ENCODE measurements at places on chromosomes 2 and 18. TPM values are rescaled to one million over a fixed set of nuclear protein-coding genes. Genes with fewer than 3 reads are reported as not detected.

The HOXD10 gene
- total RNA-seq = 35.4 TPM

- no peaks in the 10 kb centered on the region for H3K4me1 ChIP-seq
- no peak for DNase-seq
- no peaks in the 10 kb centered on the region for H3K27me3 ChIP-seq
- no peaks in the 10 kb centered on the region for H3K36me3 ChIP-seq
These were observed 97.4 kb downstream of the DIS3L2 start for GRCh38 chr2:232058931-232059330.

GRCh38 chr2:181223234-181223633 is 234.0 kb upstream of the ITGA4 start:
- H3K27me3 ChIP-seq = no peaks in the 10 kb centered on the region
- no peaks in the 10 kb centered on the region for H3K36me3 ChIP-seq
- no peak overlapping the region for H3K27ac ChIP-seq
- DNase-seq = peak; percentile 39

The NEU4 gene
- 0.76 TPM for total RNA-seq

DNA sequence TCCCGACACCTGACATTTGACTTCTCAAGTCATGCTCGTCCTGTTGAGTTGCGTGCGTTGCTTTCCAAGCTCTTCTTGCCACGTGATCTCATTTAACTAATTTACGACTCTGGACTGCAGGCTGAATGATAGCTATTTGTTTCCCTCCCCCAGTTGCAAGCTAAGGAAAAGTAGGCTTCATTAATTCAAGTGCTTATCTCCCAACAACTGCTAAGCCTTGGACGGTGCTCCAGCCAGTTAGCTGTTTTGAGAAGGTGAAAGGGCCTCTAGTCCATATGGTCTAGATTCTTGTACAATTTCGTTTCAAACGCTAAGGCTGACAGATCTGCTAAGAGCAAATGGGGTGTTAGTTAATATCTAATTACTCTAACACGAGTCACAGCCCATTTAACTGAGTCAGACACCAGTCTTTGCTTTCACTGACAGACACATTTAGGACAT is 21.1 kb downstream of the GPR45 start:
- H3K27me3 ChIP-seq = no peaks in the 10 kb centered on the region
- no peak for DNase-seq
- no peak overlapping the region for H3K4me3 ChIP-seq
- H3K4me1 ChIP-seq = no peaks in the 10 kb centered on the region
